Fibroblast of skin of right quadriceps (primary cell): ENCODE measurements at places on chromosomes 6 and 20.

DNA sequence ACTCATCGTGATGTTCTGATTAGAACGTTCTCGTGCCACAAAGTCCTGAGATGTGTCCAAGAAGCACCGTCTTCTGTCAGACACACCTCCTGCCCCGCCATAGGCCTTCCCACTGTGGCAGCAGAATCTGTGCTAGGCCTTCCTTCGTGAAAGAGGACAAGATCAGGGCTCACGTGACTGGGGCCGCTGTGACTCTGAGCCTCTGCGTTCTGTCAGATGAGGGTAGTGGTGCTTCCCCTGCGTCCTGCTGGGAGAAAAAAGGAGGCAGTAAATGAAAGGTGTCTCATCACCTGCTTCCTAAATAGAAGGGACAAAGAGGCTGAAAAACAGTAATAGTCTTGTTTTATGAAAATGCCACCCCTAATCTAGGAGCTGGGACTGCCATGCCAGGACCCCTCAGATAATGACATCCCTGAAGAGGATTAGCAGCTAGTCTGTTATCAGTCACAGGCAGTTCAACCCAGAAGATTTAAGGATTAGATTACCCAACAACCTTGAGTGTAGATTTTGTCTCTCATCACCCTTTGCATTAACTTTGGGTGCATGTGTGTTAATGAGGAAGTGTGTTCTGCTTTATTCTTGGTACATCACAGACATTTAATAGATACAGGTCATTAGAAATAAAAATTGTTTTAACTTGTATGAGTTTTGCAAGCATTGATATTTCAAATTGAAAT, 4.1 kb downstream of the DNAJC5 start:
- no peak for DNase-seq

DNA sequence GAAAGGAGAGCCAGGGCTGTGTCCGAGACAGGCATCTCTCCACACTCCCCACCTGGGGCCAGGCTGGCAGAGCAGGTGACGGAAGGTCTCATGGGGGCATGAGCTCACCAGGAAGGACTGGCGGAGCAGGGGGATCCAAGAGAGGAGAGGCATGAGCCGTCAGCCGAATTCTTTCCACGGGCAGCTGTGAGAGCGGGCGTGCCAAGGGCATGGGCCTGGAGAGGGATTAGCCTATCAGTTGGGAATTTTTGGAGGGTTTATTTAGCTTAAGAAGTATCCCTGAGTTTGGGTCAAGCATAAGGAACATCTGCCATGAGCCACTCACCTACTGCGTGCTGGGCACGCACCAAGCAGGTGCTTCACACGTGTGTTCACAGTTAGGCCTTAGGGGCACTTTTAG, 60.2 kb upstream of the ZNFX1 start:
- DNase-seq: no peak

DNA sequence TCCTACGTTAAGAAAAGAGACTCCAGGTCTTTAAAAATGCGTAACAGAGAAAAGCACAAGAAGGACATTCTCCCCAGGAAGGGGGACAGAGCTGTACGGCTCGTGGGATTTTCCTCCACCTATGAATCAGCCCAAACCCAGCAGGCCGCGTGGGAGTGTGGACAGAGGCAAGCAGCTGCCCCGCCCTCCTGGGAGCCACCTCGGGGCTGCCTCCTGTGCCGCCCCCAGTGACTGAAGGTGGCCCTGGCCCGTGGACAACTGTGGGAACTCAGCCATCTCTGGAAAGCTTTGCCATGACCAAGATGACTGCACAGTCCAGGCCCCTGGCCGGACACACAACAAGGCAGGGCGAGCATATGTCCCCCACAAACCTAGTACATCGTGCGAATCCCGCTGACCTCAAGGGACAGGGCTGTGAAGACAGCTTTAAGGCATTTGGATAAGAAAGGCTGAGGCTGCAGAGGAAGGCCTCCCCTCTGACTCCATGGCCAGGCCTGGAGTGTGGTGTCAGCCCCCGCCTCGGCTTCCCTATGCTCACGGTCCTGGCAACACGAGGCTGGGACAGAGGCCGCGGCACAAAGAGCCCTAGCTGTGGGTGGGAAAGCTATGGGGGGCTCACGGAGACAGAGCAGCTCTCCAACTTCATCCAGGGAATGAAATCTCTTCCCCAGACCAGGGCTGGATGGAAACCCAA, 26.9 kb downstream of the PXDC1 start:
- DNase-seq: no peak

DNA sequence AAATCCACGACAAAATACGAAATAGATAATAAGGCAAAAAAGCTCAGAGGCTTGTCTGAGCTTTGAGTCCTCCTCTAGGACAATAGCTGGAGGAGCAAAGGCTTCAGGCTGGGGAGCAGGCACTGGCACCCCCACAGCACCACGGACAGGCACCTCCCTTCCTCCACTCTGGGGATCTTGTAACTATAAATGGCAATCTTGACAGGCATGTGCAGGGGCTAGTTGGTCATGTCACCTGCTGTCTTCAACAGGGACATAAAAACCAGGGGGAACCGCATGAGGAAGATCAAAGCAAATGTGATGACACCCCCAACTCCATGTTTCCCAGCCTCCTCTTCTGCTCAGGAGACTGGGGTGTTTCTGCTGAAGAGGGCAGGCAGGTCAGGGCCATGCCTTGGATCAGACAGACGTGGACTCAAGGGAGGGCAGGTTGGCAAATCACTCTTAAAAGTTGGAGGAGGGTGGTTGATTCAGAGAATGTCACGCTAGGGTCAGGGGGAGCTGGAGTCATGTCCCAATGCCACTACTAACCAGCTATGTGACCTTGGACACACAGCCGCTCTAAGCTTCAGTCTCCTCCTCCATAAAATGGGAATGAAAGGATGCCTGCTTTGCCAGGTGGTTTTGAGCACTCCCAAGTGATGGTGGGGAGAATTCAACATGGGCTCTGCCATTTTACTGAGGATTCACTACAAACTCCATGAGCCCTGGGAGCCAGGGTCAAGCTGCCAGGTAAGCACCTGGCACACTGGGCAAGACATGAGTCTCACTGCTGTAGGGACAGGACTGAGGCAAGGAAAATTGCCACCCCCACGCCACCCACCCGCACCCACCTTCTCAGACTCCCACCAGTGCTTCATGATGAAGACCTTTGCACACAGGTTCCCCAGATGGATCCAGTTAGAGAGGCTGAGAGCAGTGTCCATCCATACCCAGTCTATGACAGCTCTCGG, 48.0 kb downstream of the NPEPL1 start:
- no peak for DNase-seq

DNA sequence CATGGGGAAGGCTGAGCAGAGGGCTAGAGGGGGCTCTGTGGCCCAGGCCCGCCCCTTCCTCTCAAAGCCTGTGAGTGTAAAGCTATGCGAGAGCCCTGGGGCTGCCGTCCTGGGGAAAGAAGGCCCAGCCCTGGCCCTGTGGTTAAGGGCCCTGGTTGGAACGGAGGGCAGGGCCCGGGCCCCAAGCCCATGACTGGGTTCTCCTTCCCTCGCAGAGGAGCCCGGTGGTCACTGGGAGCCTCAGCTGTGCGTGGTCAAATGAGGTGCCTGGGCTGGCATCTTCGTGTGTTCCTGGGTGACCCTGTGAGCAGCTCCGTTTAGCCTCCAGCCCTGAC, 56.0 kb downstream of the SMOC2 start:
- DNase-seq: no peak

GRCh38 chr6:52790861-52791260, 12.8 kb downstream of the GSTA1 start:
- peak; percentile 6 for DNase-seq

DNA sequence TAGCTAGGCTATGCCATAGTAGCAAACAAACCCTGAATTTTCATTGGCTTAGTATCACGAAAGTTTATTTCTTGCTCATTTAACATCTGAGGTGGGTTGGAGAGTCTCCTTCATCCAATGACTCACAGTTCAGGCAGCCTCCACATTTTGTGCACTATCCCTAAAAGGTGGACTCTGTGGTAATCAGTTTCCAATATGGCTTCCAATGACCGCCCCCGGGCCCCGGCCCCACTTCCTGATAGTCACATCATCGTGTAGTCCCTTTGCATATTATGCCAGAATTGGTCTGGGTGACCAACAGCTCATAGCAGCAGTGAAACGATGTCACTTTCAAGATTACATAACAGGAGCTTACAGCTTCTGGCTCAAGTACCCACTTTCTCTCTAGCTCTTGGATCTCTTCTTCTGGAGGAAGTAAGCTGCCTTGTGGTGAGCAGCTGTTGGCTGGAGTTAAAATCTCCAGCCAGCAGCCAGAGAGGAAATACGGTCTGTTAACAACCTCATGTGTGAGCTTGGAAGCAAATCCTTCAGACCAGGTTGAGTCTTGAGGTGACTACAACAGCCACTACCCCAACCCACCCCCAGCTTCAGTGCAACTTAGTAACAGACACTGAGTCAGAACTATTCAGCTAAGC, 7.8 kb downstream of the HCRTR2 start:
- no peak for DNase-seq

- DNase-seq: no peak
Observed at GRCh38 chr6:3433005-3433404, 23.8 kb downstream of the SLC22A23 start.
